ENCODE measurements at places on chromosomes 4 and X.

DNA sequence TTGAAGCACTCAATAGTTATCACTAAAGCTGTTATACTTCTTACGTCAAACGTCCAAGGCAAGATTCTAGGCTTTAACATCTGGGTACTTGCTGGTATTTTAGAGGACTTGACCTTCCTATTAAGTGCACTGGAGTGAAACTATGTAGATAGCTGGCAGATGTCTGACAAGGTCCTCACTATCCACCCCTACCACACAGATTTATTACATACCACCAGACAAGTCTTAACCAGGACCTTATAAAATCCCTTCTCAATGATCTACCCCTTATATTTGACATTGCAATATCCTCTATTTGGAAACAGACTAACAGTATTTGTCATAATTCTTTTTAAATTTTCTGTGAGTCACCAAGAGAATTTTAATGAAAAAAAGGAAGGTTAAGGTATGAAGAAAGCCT, 78.8 kb downstream of the PDGFC start:
- DNase-seq = no peak

DNA sequence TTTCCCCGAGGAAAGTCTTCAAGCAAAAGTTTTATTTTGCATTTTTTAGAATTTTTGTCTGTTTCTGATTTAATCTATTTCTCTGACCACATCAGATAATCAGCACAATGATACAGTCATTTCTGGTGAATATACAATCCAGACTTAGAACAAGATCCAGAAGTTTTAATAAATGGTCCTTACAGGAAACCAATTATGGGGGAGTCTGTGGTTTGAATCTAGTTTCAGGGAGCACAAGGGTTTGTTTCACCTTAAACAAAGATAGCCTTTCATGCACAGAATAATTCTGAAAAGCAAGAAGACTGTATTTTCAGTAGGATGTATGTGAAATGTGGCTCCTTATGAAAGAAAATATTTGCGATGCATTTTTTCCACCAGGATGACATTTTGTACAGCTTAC, 158.5 kb upstream of the ARSJ start:
- DNase-seq = no peak

- DNase-seq = peak; percentile 21
These were observed 7.1 kb upstream of the CENPU start for GRCh38 chr4:184740980-184741391.

- DNase-seq = no peak
These were observed 229.5 kb downstream of the SPCS3 start for GRCh38 chr4:176549161-176549865.

DNA sequence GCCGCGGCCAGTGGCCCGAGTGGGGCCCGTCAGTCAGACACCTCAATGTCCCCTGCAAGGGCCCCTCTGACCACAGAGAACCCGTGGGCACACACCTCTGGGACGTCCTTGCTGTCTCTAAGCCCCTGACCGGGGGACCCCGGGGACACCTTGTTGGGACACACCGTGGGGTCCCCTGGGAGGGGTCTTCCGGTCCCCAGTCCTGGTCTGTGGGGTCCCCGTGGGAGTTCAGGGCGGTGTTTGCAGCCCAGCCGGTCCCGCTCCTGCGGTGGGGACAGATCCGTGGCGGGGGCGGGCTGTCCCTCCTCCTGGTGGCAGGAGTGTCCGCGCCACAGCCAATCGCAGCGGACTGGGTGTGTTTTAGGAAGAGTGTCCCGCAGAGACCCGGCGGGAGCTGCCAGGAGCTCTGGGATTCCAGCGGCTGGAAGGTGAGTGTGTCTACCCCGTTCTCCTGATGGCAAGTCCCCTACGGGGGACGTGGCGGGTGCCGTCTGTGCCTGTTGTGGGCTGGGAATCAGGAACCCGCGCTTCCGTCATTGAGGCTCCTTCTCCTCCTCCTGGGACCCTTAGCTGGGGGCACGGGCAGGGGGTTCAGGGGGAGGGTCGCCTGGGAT, 5.1 kb upstream of the PLCXD1 start:
- peak; percentile 90 for DNase-seq

- no peak for DNase-seq
These were observed 78.6 kb downstream of the PALLD start for GRCh38 chr4:168575473-168575872.

DNA sequence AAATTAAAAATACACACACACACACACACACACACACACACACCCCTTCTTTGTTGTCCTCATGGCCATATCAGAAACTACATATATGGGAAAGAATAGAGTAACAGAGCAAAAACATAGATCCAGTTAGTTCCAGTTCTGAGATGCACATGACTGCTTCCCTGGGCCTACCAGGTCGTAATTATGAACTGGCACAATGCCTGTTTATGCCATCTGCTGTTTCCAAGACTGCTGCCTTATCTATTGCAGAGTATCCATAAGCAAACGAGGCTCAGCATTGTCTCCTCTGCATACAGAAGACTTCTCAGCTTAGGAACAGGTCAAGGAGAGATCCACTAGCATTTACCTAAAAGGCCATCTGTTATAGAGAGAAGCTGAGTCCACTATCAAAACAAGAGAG, 789.0 kb downstream of the TECRL start:
- DNase-seq = no peak

DNA sequence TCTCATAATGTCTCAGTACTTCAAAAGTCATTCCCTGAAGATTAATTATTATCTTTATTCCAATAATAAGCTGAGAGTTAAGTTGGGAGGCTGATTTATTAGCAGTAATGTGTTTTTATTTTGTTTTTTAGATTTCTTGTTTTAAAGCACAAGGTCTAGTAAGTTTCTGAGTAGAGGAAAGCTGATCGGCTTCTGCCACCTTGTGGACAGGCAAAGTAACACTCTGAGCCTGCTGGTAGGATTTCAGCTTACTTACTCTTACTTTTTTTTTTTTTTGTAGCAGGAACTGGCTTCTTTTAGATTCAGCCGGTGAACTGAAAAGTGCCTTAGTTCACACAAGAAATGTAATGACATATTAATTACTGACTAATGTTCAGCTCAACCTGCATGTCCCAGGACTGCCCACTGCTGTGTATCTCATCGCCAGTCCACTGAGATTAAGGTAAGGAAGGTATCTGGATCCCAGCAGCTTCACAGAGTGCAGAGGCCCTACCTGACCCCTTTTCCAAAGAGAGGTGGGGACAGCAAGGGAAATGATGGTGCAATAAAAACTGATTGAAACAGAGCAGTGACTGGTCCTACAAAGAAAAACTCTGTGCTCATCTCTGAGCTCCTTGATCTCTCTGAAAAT, 126.5 kb downstream of the ADGRA3 start:
- DNase-seq = peak; percentile 80

DNA sequence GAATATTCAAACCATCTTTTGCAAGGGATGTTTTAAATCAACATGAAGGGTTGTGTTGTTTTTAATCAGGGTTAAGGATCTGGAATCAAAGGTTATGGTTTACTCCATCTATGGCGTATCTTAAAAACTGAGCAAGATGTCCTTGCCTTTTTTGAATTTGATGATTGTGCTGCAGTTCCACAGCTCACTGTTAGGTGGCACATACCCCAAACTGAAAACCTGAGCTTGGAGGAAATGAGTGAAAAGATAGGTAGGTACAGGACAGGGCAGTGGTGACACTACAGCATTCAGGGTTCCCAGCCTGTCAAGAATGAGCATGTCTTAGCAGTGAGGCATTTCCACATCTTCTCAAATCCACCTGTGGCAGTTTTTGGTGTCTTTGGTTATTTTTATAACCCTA, 13.1 kb upstream of the EOLA1 start:
- peak; percentile 45 for DNase-seq

DNA sequence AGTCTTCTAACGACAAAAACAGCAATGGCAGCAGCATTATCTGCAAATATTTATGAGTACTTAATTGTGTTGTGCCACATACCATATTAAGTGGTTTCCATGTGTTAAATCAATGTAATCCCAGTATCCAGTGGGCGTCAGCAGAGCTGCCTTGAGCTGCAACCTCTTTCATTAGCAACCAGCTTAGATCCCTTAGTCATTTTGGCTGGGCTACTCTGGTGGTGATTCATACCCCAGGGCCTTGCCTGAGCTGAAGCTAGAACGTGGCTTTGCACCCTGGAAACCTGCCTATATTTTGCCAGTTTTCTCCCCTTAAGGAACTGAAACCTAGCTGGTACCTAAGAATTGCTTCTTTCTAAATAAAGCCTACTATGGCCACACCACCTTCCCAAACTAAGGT, 474.3 kb upstream of the FTHL17 start:
- no peak for DNase-seq

GRCh38 chrX:52867610-52868348, at the start of gene XAGE3:
Gene XAGE3, minus strand, starts transcription at chrX:52868083. Its CDS starts 950 bp downstream, at chrX:52867133.
- DNase-seq = no peak

DNA sequence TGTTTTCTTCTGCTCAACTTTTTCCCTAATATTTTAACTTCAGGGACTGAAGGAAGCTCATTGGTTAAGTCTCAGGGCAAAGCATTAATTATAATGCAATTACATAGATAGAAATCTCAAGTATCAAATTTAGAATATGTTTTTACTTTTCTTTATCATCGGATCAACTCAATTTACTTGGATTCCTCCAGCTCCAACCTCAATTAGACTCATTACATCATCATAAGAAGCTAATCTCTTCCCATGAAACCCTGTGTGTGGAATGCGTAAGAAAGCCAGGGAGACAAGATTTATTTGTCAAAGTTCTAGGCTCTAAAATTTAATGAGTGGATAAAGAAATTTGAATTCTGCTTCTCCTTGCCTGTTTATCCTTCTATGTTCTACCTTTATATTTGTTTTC, 918.4 kb downstream of the ADGRL3 start:
- DNase-seq = no peak

- no peak for DNase-seq
These were observed 26.8 kb upstream of the HMX1 start for GRCh38 chr4:8898419-8898818.

DNA sequence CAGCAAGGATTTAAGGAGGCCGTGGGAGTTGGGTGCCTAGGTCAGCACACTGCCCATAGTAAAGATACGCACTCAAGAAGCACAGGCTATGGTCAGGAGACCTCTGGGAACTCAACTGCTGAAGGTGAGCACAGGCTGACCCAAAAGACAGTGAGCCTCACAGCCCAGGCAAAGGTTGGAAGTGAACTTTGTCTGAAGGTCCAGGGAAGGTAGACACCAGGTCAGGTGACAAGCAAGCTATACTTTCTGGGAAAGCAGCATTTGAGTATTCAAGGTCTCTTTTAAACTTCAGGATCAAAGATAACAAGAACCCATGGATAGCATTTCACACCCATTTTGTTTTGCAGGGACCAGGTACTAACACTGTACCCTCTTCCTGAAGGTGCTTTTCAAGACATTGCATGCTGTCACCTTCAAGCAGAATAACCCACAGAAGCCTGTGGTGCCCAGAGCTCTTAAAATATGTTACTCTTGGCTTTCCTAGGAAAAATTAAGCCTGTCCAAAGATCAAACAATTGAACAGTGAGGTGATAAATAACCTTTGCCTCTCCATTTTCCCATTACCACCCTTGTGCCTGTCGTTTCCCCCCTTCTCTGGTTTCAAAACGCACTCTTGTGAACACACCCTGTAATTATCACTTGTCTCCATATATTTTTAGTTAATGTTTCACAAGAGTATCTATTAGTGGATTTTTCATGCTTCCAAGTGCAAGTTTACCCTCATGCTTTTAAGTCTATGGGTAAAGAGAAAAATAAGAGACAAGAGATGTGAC, 3.4 kb upstream of the S100G start:
- no peak for DNase-seq

- no peak for DNase-seq
These were observed 13.8 kb downstream of the RNF4 start for GRCh38 chr4:2482693-2483092.

GRCh38 chr4:53847965-53848364, 216.4 kb downstream of the CHIC2 start:
- DNase-seq = no peak

GRCh38 chr4:88503344-88503743, 20.2 kb downstream of the PYURF start:
- DNase-seq = no peak

GRCh38 chr4:76342191-76342590, 35.7 kb downstream of the STBD1 start:
- DNase-seq = no peak

DNA sequence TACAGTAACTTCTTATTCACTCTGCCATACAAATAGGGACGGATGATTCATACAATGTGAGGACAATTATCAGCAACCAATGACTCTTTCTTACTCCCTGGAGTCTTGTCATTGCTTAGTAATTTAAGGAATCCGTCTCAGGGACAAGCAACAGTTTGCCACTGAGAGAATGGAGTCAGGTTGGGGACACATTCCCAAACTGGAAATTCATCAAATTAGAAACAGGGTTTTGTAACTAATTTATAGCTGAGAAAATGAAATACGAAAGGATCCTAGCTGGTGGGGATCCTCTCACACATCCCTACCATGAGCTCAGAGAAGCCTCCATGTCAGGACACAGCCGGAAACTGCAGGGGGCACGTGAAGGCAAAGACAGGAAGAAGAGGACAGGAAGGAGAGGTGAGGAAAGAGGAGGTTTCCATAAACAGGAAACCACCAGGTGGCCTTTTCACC, 50.4 kb upstream of the KDR start:
- peak; percentile 43 for DNase-seq

DNA sequence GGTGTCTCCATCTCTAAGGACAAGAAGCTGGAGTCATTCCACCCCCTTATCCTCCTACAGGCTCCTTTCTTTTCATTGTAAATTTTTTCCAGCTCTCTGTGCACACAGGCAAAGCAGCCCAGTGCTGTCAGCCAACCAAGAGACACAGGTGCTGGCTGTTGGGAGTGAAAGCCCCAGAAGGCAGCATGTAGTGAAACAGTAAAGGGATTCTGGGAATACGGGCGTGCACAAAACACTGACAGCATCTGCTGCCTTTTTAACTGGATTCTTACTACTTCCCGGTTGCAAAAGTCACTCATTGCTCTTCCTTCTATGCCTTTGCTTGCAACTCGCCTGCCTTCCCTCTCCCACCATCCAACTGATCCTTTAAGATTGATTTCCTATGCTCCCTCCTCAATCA, 208.6 kb upstream of the PRPS2 start:
- no peak for DNase-seq

GRCh38 chrX:123771449-123772064, 38.7 kb upstream of the THOC2 start:
- no peak for DNase-seq

DNA sequence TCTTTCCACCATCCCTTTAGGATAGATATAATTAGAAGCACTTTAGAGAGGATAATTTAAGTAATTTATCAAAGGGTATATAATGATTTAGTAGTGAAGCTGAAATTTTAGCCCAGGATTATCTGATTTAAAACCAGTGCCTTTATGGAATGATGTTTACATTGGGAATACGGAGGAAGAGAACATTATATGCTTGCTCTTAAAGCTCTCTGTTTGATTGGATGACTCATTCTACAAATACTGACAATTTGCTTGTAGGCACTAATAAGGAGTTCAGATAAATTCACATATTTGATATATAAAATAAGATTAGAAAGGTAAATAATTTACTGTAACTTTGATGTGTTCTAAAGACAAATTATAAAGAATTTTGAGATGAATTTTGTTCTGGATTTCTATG, 84.7 kb downstream of the SH3BGRL start:
- no peak for DNase-seq

DNA sequence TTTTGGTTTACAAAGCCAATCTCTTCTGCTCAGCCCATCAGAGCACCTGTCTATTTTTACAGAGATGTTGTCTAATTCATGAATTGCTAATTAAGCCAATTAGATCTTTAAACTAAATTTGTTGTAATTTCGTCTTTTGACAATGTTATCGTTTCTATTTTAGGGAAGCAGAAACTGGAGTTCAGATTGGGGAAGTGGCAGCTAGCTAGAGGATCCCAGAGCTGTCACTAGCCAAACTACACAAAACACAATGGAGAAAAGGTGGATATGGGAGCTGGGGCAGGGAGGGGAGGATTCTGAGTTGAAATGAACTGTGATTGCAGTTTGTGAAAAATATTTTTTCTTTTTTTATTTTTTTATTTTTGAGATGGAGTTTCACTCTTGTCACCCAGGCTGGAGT, 35.8 kb downstream of the CASP3 start:
- no peak for DNase-seq
